Right lobe of liver (tissue), 6 donors: ENCODE measurements at places on chromosomes 5 and 9.

- no peaks in the 10 kb centered on the region for H3K36me3 ChIP-seq
- H3K4me1 ChIP-seq: no peaks in the 10 kb centered on the region
- H3K27me3 ChIP-seq: no peaks in the 10 kb centered on the region
- no peak overlapping the region for H3K4me3 ChIP-seq
Observed at GRCh38 chr5:164256351-164256750, 750.9 kb downstream of the MAT2B start.

DNA sequence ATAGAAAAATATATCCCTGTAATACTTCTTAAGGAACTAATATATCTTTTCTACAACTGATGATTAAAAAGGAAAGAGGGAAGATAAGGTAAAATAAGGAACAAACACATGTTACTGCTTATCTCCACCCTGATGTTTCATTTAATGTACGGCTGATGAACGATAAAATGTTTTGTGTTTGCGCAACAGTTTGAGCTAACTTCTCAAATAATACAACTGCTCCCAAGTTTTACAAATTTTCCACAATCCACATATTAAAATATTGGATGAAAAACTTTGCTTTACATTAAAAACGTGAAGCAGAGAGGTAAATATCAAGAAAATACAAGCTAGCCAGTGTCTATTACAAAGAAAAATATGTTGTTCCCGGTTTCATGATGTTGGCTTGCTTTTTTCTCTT lies 21.0 kb upstream of the CSNK1G3 start:
- H3K27me3 ChIP-seq: no peaks in the 10 kb centered on the region
- no peaks in the 10 kb centered on the region for H3K36me3 ChIP-seq
- no peak overlapping the region for H3K4me3 ChIP-seq
- H3K4me1 ChIP-seq: no peaks in the 10 kb centered on the region
- no peak overlapping the region for H3K27ac ChIP-seq
- DNase-seq: no peak

DNA sequence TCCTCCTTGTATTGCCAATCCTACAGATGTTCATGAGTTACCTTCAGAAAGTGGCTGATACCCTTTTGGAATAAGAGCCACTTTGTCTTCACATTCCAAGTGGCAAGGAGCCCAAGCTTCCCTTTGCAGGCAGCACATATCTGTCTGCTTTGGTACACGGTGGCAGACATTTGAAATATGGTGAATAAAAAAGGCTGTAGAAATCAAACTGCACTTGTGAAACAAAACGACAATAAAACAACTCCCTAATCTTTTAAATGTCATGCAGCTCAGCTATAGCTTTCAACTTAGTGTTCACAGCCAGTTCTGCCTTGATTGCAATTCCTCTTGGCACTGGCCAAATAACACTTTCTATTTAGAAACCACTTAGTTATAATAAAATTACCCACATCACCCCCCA lies 35.0 kb upstream of the DMAC1 start:
- no peaks in the 10 kb centered on the region for H3K4me1 ChIP-seq
- H3K27me3 ChIP-seq: no peaks in the 10 kb centered on the region
- no peak for DNase-seq
- no peak overlapping the region for H3K4me3 ChIP-seq
- no peaks in the 10 kb centered on the region for H3K36me3 ChIP-seq
- H3K27ac ChIP-seq: no peak overlapping the region

GRCh38 chr9:88355166-88355565 lies 33.1 kb upstream of the SPIN1 start:
- H3K27ac ChIP-seq: no peak overlapping the region
- no peaks in the 10 kb centered on the region for H3K4me1 ChIP-seq
- DNase-seq: no peak
- no peak overlapping the region for H3K4me3 ChIP-seq
- H3K27me3 ChIP-seq: no peaks in the 10 kb centered on the region

DNA sequence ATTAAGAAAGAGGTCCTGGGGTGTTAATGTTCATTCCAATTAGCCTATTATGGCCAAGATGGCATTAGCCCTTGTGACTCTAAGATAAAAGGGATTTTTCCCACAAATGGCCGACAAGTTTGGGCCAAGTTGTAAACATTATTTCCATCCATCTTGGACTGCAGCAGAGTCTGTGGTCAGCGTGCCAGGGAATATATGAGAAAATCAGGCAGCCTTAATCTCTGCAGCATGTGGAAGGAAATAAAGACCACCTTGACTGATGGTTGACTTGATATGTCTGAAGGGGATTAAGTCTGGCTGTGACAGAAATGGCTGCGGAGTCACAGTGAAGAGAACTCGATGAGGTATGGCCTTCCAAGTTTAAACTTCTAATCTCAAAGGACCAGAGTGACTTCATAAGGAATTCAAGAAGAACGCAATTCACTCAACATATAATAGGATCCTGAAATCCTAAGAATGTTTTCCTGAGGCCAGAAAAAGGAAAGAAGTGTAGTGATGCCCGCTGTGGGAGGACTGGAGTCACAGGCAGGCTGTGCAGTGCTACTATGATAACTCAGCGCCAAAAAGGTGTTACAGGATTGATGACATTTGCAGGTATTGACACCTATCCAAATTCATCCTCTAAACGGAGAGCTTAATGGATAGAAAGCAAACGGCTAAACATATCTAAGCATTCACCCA lies 287.1 kb downstream of the SEC61B start:
- no peaks in the 10 kb centered on the region for H3K4me1 ChIP-seq
- H3K36me3 ChIP-seq: no peaks in the 10 kb centered on the region
- no peak for DNase-seq
- no peak overlapping the region for H3K4me3 ChIP-seq
- no peaks in the 10 kb centered on the region for H3K27me3 ChIP-seq
- no peak overlapping the region for H3K27ac ChIP-seq

DNA sequence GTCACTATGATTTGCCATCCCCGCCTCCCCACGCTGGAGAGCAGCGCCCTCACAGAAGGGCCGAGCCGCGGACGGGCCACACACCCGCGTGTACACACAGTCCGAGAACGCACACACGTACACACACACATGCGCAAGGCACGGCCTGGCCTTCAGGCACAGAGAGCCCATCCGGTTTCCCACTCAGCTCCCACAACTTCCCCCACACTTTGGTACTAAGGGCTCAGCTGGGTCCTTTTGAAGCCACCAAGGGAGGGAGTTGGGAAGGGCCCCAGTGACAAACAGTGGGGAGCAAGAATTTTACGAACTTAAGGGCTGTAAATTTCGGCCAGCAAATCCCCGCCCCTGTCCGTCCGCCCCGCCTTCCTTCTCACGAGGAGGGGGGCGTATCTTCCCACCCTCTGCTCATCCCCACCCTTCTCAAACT lies 133.3 kb upstream of the HAND1 start:
- DNase-seq: no peak
- no peaks in the 10 kb centered on the region for H3K36me3 ChIP-seq
- H3K4me3 ChIP-seq: no peak overlapping the region
- H3K27ac ChIP-seq: no peak overlapping the region
- peaks cover 10% of the 10 kb centered on the region for H3K27me3 ChIP-seq
